Vagina (tissue), 2 donors: ENCODE measurements at places on chromosomes 5 and 9.

GRCh38 chr9:5842929-5843793, 10.2 kb upstream of the ERMP1 start:
- no peak overlapping the region for H3K4me3 ChIP-seq
- H3K36me3 ChIP-seq = no peaks in the 10 kb centered on the region
- peak overlapping the region; percentile 23 for H3K27ac ChIP-seq
- H3K4me1 ChIP-seq = peaks cover 19% of the 10 kb centered on the region

DNA sequence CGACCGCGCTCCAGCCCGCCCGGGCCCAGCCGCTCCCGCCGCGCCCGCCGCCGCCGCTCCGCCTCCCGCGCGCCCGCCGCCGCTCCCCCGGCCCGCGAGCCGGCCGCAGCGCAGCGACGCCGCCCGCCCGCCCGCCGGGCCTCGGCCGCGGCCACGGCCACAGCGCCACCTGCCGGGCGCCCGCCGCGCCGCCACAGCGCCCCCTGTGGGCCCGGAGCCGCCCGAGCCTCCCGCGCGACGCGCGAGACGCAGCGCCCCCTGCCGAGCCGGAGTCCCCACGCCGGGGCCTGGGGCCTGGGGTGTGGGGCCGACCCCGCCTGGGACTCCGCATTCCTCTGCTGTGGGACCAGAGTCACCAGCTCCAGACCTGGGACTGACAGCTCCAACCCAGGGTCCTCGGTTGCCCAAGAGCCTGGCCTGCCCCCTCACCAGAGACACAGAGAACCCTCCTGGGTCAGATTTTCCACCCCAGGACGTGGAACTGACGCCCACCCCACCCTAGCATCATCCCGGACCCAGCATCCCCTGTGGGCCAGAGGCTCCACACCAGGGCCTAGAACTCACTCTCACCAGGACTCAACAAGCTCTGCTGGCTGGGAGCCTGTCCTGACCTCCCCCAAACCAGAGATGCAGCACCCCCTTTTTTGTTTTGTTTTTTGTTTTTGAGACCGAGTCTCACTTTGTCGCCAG, at the start of gene RAPGEF1:
RAPGEF1 (minus strand) TSS at position 118 of the 690 bp plus-strand sequence. CDS start 246 bp downstream, outside the sequence.
- no peak for DNase-seq
- H3K27me3 ChIP-seq = no peaks in the 10 kb centered on the region
- peak within 1 kb of the TSS; percentile 89 for H3K27ac ChIP-seq
- peaks cover 44% of the 10 kb centered on the region for H3K4me1 ChIP-seq
- peak within 1 kb of the TSS; percentile 87 for H3K4me3 ChIP-seq

DNA sequence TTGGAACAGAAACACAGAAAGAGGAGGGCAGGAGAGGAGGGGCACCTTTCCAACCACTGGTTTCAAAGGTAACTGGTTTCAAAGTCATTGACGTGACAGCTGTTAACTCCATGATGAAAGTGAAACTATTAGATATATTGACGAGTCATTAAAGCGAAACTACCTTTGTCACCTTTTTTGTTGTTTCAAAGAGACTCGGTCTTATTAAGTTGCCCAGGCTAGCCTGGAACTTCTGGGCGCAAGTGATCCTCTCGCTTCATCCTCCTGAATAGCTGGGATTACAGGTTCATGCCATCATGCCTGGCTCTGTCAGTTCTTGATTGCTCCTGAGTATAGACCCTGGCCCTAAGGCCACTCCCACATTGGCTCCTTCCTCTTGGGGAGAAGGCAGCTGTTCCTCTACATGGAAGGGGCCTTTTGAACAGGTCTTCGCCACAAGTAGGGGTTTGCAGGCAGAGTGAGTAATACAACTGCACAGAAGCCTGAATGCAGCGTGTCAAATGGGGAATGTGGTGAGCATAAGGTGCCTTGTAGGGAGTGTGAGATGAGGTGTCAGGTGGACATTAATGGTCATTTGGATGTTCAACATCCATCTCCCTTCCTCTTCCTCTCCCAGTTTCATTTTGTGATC, 3.4 kb upstream of the F12 start:
- H3K27me3 ChIP-seq = no peaks in the 10 kb centered on the region
- H3K27ac ChIP-seq = no peak overlapping the region
- H3K36me3 ChIP-seq = no peaks in the 10 kb centered on the region
- H3K4me3 ChIP-seq = no peak overlapping the region

GRCh38 chr5:84474126-84474525, 89.4 kb upstream of the EDIL3 start:
- H3K4me1 ChIP-seq = no peaks in the 10 kb centered on the region
- H3K27ac ChIP-seq = no peak overlapping the region
- H3K4me3 ChIP-seq = no peak overlapping the region
- no peak for DNase-seq

- DNase-seq = no peak
- no peak overlapping the region for H3K4me3 ChIP-seq
- H3K27me3 ChIP-seq = no peaks in the 10 kb centered on the region
- H3K27ac ChIP-seq = peak overlapping the region; percentile 67
- H3K4me1 ChIP-seq = peaks cover 55% of the 10 kb centered on the region
Measured at GRCh38 chr9:98867103-98867428, 59.6 kb downstream of the GALNT12 start.

DNA sequence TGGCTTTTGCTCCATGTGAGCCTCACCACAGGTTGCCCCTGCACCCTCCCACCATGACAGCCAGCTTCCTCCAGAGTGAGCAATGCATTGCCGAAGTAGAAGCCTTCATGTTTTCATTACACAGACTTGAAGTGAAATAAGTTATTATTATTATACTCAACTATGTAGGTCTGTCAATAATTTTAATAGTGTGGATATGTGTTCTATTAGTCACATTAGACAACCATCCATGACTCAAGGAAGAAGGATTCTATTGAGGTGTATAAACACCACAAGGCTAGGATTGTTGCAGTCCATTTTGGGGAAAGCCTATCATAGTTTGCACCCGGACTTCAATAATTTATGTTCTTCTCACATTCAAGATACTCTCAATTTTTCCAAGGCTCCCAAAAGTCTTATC, 369.5 kb downstream of the TAF11L14 start:
- H3K27me3 ChIP-seq = no peaks in the 10 kb centered on the region
- no peaks in the 10 kb centered on the region for H3K36me3 ChIP-seq
- DNase-seq = no peak
- H3K27ac ChIP-seq = no peak overlapping the region
- H3K4me3 ChIP-seq = no peak overlapping the region
- H3K4me1 ChIP-seq = no peaks in the 10 kb centered on the region

- H3K4me3 ChIP-seq = no peak overlapping the region
- no peaks in the 10 kb centered on the region for H3K36me3 ChIP-seq
- H3K27me3 ChIP-seq = no peaks in the 10 kb centered on the region
- H3K4me1 ChIP-seq = no peaks in the 10 kb centered on the region
- DNase-seq = no peak
- H3K27ac ChIP-seq = no peak overlapping the region
Measured at GRCh38 chr9:34927061-34927460, 31.0 kb upstream of the PHF24 start.

GRCh38 chr5:40987349-40987748, 78.1 kb downstream of the C7 start:
- DNase-seq = no peak
- no peak overlapping the region for H3K27ac ChIP-seq
- H3K27me3 ChIP-seq = no peaks in the 10 kb centered on the region
- no peak overlapping the region for H3K4me3 ChIP-seq
- H3K36me3 ChIP-seq = no peaks in the 10 kb centered on the region

GRCh38 chr5:9348401-9348996, 197.4 kb downstream of the SEMA5A start:
- H3K27ac ChIP-seq = no peak overlapping the region
- H3K36me3 ChIP-seq = no peaks in the 10 kb centered on the region
- H3K4me3 ChIP-seq = no peak overlapping the region
- no peaks in the 10 kb centered on the region for H3K27me3 ChIP-seq

DNA sequence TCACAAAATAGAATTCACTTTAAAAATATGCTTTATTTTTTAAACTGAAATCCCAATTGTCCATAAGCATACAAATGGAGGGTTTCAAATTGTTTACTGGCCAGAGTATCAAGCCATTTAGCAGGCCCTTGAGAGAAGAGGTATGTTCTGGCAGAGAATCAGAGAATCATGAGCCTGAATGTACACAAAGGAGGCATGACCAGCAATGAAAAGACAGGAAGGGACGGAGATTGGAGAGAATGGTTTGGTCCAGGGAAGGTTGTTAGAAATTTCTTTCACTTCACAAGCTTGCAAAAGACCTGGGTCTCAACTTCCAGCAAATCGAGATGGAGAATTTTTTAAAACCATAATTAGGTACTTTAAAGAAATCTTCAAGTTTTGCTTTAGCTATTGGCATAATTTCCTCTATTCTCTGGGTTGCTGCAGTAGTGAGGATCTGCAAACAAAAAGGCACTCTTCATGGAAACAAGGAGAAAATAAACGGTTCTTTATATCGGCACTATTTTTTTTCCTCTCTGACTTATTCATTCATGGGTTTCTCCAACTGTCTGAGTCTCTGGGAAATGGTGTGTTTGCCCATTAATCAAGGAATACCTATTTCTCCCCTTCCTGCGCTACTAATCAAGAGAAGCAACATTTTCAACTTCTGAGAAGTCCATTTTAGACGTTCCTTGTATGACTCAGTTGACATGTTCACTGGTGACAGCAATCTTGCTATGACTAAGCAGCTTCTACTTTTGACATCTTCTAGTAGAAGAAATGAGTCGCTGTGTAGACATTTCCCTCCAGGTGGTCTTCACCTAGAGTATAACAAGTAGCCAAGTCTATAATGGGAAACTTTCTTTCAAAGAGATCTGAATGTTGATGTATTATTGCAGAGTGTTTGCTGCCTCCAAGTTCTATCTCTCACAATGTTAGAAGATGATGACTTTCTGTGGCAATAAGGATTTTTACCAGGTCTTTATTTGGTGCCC, 23.1 kb upstream of the ERCC6L2 start:
- no peak for DNase-seq
- no peaks in the 10 kb centered on the region for H3K27me3 ChIP-seq
- H3K27ac ChIP-seq = no peak overlapping the region

- no peaks in the 10 kb centered on the region for H3K27me3 ChIP-seq
- H3K4me1 ChIP-seq = peaks cover 15% of the 10 kb centered on the region
- no peak overlapping the region for H3K27ac ChIP-seq
- H3K36me3 ChIP-seq = no peaks in the 10 kb centered on the region
Measured at GRCh38 chr5:178368716-178369300, 136.2 kb upstream of the PHYKPL start.

GRCh38 chr5:35908228-35908627, 30.2 kb downstream of the CAPSL start:
- no peak overlapping the region for H3K27ac ChIP-seq
- H3K36me3 ChIP-seq = no peaks in the 10 kb centered on the region
- H3K4me3 ChIP-seq = no peak overlapping the region
- H3K4me1 ChIP-seq = no peaks in the 10 kb centered on the region

GRCh38 chr5:82635561-82636288, 357.6 kb upstream of the RPS23 start:
- H3K4me3 ChIP-seq = no peak overlapping the region
- H3K27ac ChIP-seq = no peak overlapping the region
- peaks cover 14% of the 10 kb centered on the region for H3K4me1 ChIP-seq
- H3K27me3 ChIP-seq = no peaks in the 10 kb centered on the region
- DNase-seq = no peak
- no peaks in the 10 kb centered on the region for H3K36me3 ChIP-seq

- H3K27ac ChIP-seq = no peak overlapping the region
- peaks cover 15% of the 10 kb centered on the region for H3K4me1 ChIP-seq
- H3K36me3 ChIP-seq = no peaks in the 10 kb centered on the region
- H3K27me3 ChIP-seq = no peaks in the 10 kb centered on the region
Measured at GRCh38 chr9:35348109-35348508, 141.8 kb upstream of the RUSC2 start.

GRCh38 chr5:36704131-36704530, 97.7 kb downstream of the SLC1A3 start:
- no peaks in the 10 kb centered on the region for H3K27me3 ChIP-seq
- no peaks in the 10 kb centered on the region for H3K36me3 ChIP-seq
- no peaks in the 10 kb centered on the region for H3K4me1 ChIP-seq
- H3K27ac ChIP-seq = no peak overlapping the region

GRCh38 chr5:68251386-68251785, 35.8 kb downstream of the PIK3R1 start:
- H3K27me3 ChIP-seq = no peaks in the 10 kb centered on the region
- no peaks in the 10 kb centered on the region for H3K36me3 ChIP-seq
- H3K4me1 ChIP-seq = peaks cover 96% of the 10 kb centered on the region
- peak overlapping the region; percentile 72 for H3K27ac ChIP-seq
- no peak overlapping the region for H3K4me3 ChIP-seq

DNA sequence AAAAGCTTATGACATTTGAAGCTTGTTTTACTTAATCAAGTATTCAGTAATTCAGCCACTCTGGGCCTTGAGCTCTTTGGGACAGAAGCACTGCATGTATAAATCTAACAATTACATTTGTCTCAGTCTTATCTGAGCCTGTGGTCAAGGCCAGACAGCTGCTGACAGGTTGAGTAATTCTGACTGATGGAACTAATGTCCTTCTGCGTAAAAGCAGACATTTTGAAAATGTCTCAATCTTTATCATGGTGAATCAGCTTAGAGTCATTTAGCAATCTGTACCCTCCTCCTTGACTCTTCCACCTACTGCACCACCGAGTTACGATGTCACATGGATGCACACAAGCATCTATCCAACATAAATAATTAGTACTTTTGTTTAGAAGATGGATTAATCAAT, 400.0 kb downstream of the ARRDC3 start:
- H3K4me3 ChIP-seq = no peak overlapping the region
- no peak for DNase-seq
- H3K27ac ChIP-seq = no peak overlapping the region
- no peaks in the 10 kb centered on the region for H3K27me3 ChIP-seq
- H3K4me1 ChIP-seq = no peaks in the 10 kb centered on the region
- no peaks in the 10 kb centered on the region for H3K36me3 ChIP-seq

DNA sequence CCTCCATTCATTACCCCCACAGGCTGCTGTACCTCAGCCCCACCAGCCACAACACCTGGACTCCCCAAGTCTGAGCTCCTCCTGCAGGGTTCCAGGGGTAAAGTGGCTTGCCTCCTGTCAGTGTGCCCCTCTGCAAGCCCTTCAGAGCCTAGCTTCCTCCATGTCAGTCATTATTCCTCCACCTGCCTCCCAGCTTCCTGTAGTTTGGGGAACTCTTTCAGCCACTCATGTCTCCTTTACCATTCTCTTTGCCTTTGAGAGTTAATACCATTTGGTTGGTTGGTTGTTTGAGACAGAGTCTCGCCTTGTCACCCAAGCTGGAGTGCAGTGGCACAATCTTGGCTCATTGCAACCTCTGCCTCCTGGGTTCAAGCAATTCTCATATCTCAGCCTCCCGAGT, 36.2 kb downstream of the IRF1 start:
- H3K36me3 ChIP-seq = no peaks in the 10 kb centered on the region
- H3K27ac ChIP-seq = no peak overlapping the region
- DNase-seq = no peak
- no peak overlapping the region for H3K4me3 ChIP-seq
- no peaks in the 10 kb centered on the region for H3K27me3 ChIP-seq
